HTR-8/SVneo (cell line): ENCODE measurements at places on chromosomes 16 and 17.

DNA sequence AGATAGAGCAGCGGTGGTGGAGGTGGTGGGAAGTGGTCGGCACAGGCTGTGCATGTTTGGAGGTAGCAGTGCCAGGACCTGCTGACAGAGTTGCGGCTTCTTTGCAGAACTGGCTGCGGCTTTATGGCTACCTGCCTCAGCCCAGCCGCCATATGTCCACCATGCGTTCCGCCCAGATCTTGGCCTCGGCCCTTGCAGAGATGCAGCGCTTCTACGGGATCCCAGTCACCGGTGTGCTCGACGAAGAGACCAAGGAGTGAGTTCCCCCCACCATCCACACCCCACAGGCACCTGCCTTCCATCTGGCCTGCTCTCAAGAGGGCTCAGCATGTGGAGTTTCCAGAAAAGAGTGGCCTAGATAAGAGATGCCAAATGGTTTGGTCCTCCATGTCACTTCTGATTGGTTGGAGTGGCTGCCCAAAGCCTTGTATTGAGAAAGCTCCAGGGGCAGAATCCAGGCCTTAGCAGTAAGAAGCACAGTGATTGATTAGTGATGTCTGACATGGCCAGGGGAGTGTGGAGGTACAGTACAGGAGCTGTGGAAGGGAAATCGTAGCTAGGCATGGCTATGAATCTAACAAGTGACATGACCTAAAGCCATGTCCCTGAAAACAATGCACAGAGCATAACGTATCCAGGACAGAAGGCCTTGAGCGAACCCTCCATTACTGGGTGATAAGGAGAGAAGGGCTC is 12.0 kb downstream of the MMP15 start:
- no peak for DNase-seq

GRCh38 chr17:72332367-72332766 is 211.5 kb downstream of the SOX9 start:
- DNase-seq, result no peak

DNA sequence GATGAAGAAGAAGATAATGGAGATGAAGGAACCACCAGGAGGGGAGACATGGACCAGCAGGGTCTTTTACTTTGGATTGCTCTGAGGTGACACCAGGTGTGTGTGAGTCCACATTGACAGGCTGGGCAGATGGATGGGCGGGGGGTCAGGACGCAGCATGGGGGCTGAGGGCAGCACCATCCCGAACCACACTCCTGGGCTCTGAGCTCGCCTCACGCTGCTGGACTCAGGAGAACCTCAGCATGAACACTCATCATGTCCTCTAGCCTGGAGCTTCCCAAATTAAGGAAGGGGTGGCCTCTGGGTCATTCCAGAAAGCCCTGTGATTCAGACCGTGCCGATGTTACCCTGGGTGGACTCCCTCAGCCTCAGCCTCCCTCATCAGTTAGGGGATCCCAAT is 50.4 kb upstream of the MAP3K14 start:
- no peak for DNase-seq

GRCh38 chr17:77503916-77504651 is 363.3 kb downstream of the SEC14L1 start:
- no peak for DNase-seq

DNA sequence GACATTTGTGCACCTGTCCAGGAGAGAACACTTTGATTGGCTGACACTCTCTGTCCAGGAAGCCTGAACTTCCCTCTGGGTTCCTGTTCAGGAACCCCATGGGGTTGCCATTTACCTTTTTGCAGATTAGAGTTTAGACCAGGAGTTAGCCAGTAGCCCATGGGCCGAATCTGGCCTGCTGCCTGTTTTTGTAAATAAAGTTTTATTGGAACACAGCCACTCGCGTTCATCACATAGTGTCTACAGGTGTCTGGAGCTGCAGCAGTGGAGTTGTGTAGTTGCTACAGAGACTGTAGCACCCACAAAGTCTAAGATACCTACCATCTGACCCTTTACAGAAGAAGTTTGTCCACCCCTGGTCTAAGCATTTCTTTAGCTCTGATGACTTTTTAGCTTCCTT is 70.9 kb downstream of the ABCC1 start:
- DNase-seq, result no peak

- no peak for DNase-seq
Observed at GRCh38 chr16:66899310-66899944, 19.1 kb downstream of the PDP2 start.

- DNase-seq, result no peak
Observed at GRCh38 chr16:86726340-86726739, 148.0 kb downstream of the FOXL1 start.

- DNase-seq, result no peak
Observed at GRCh38 chr16:56776562-56776961, 46.6 kb downstream of the NUP93 start.

- peak; percentile 77 for DNase-seq
Observed at GRCh38 chr17:7686222-7687071, 843 bp downstream of the TP53 start.

DNA sequence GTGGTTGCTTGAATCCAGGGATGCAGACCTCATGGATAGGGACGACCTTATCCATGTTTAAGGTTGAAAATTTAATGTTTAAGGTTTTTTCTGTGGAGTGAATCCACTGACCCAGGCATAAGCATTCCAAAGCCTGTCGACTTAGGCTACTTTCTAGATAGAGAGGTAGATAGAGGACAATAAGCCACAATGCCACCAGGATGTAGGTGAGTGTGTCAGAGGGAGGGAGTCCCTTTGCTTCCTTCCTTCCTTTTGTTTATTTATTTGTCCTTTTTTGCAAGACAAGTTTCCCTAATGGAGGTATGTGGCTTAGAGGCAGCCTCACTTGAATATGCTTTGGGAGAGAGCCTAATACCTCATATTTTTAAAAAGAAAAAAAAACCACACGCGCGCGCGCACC is 834.2 kb upstream of the SOX9 start:
- no peak for DNase-seq

DNA sequence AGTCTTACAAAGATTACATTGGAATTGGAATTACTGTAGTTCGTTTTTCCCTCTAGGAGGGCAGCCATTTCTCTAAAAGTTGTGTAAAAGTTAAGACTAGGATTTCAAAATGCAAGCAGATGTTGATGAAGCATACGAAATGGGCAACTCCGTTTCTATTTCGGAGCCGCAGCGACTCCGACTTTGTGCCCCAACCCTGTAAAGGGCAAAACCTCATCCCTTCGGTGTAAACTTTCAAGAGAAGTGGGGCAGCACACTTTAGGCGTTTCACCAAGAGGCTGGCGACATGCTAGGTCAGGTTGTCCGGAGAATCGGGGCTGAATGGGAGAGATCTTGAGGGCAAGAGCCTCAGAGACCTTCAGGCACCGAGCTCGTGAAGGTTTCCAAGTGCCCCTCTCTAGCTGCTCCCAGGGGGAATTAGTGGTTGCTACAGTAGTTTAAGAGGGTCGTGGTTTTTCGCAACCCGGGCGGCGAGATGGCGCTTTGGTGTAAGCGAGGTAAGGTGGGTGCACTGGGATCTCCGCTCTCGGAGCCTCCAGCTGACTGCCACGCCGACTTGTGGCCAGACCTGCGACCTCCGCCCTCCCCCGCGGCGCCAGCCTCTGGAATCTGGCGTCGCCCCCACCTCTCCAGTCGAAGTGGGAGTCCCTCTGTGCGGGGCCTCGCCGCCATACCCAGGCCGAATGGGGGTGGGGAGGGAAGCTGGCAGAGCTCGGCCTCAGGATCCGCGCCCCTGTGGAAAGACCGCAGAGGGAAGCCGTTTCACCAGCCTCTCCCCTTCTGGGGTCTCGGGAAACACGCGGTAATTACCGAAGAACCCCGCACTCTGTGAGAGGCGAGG is 1.0 kb upstream of the HEXIM2 start:
- peak; percentile 78 for DNase-seq

DNA sequence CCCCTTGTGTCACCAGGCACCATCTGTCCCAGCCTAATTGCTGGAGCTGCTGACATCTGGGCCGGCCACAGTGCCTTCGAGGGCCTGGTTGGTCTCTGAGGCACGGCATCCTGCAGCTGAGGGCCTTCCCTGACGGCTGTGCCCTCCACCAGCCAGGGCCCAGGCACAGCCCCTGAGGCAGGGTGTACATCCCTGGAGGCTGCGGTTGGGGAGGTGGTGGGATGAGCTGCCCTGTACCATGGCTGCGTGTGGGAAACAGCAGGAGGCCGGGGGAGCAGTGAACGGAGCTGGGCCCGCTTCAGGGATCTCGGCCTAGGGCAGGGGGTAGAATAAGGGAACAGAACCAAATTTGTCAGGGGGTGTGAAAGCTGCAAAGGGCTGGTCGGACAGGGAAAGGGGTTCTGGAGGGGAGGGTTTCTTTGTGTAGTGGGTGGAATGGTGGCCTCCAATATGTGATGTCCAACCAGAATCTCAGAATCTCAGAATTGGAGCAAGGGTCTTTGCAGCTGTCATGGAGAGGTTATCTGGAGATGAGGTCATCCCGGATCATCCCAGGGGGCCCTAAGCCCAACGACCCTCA is 10.0 kb upstream of the SLC38A10 start:
- no peak for DNase-seq

GRCh38 chr17:44996304-44996703 is 28.2 kb upstream of the C1QL1 start:
- no peak for DNase-seq

GRCh38 chr17:4728124-4728523 is 3.1 kb upstream of the MED11 start:
- DNase-seq, result no peak

GRCh38 chr17:72306037-72306436 is 185.2 kb downstream of the SOX9 start:
- DNase-seq, result no peak
